ENCODE measurements at places on chromosomes 12 and 14.

GRCh38 chr14:54782751-54783659 is 119.6 kb downstream of the GCH1 start:
- DNase-seq = no peak

DNA sequence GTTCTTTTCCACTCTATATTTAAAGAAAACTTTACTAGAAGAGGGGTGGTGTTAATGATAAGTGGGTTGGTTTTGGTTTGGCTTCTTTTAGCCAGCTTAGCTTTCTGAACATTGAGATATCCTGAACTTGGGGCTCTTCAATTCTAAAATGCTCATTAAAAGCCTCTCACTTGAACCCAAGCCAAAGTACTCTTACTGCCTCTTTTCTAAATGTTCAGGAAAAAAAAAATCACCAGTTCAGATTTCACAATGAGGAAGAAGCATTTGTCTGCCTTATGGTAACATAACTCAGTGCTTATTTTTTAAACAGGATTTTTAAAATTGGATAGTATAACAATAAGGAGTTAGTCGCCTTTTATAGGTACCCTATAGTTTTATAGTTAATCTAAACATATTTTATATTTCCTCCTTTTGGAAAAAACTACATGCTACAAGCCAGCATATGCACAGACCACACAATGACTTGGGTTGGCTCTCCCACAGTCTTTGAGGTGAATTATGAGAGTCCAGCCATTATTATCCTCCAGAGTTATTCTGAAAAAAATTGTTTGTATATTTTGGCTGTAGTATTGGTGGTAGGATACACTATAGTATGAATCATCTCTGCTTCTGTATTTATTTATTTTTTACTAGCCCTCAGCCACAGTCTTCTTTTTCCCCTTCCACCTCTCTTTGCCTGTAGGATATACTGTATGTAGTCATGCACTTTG is 195.5 kb upstream of the TMPO start:
- DNase-seq = no peak

DNA sequence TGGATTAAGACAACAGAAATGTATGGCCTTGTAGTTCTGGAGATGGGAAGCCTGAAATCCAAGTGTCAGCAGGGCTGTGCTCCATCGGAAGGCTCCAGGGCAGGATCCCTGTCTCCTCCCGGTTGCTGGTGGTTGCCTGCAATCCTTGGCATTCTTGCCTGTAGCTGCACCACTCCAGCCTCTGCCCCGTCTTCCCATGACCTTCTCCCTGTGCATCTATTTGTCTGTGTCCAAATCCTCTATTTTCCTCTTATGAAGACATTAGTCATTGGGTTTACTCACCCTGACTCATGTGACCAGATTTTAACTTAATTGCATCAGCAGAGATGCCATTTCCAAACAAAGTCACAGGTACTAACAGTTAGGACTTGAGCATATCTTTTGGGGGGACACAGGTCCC is 15.1 kb downstream of the TUNAR start:
- no peak for DNase-seq

DNA sequence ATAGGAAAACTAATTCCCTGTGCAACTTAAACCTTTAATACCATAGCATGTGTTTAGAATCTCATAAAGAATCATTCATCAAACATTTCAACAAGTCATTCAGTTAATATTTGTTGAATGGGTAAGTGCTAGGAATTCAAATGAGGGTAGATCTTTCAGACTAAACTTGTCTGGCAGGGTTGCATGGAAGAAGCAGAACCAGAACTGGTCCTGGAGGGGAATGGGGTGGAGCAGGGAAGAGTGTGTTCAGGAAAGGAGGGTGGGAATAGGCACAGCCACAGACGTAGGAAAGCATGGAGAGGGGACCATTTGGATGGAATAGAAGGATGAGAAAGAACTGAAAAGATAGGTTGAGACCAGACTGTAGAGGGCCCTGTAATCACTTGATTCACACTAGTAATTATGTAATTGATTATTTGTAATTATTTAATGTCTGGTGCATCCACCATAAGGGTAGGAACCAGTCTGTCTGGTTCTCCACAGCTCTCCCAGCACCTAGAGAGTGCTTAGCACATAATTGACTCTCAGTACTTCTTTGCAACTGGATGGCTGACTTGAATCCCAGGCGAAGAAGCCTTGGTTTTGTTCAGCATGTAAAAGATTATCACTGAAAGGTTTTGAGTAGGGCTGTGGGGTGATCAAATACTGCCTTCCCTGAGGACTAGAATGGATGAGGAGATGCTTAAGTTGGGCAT is 3.0 kb upstream of the MAP3K9 start:
- DNase-seq = no peak
